T-helper 17 cell (primary cell): ENCODE measurements at places on chromosomes 5 and 9. TPM values are rescaled to one million over a fixed set of nuclear protein-coding genes. Genes with fewer than 3 reads are reported as not detected.

The TMEM141 gene
- total RNA-seq = 21.8 TPM

The PHF24 gene
- not detected for total RNA-seq

The TMEM232 gene
- total RNA-seq = 1.6 TPM

The MARCHF3 gene
- total RNA-seq = 6.6 TPM

The PCDHA13 gene
- total RNA-seq = not detected

The FREM1 gene
- total RNA-seq = not detected

The SLC38A9 gene
- total RNA-seq = 15.7 TPM

The SLC6A3 gene
- not detected for total RNA-seq

The ADAMTS13 gene
- total RNA-seq = 1.9 TPM

The TMEM174 gene
- not detected for total RNA-seq

The F2RL1 gene
- 0.94 TPM for total RNA-seq

The C9orf50 gene
- total RNA-seq = not detected

The LHFPL2 gene
- 1.3 TPM for total RNA-seq
